CD4-positive, alpha-beta T cell treated with Interleukin-6 for 4 hours (primary cell): ENCODE measurements at places on chromosomes 5 and 9.
A peak's percentile ranks its signal among the peaks of the same experiment; 100 is the strongest.

- DNase-seq, result no peak
These were observed 33.0 kb downstream of the MAMDC2 start for GRCh38 chr9:70076678-70077077.

- no peak for DNase-seq
These were observed 19.2 kb downstream of the GSN start for GRCh38 chr9:121286973-121287741.

DNA sequence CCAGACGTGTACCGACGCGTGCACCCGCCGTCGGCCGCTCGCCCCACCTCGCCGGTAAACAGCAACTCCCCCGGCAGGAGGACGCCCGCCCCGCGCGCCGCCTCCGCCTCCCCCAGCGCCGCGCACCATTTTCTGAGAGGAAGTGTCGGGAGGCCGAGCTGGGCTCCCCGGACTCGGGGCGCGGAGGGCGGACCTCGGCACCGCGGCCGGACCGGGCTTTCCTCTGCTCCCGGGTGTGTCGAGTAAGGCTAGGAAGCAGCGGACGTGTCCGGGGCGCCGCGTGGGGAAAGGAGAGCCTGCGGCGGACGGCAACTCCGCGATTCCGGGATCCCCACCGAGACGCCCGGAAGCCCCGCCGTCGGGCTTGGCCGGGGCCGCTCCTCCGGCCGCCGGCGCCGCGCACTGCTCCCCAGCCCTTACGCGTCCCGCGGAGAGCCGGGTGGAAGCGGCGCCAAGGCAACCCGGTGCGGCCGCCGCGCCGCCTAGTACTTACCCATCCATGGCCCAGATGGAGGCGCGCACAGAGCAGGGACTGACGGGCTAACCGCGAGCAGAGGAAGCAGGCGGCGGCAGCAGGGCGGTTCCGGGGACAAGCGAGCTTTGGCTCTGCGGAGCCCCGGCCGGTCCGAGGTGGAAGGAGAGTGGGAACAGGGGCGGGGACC, at the start of gene PTBP3:
Gene PTBP3 (minus strand): TSS at position 643 of the 662 bp plus-strand sequence. CDS start 35,754 bp downstream, outside the sequence.
- DNase-seq, result peak; percentile 82

- no peak for DNase-seq
These were observed 19.7 kb downstream of the CYSTM1 start for GRCh38 chr5:140194662-140195061.

DNA sequence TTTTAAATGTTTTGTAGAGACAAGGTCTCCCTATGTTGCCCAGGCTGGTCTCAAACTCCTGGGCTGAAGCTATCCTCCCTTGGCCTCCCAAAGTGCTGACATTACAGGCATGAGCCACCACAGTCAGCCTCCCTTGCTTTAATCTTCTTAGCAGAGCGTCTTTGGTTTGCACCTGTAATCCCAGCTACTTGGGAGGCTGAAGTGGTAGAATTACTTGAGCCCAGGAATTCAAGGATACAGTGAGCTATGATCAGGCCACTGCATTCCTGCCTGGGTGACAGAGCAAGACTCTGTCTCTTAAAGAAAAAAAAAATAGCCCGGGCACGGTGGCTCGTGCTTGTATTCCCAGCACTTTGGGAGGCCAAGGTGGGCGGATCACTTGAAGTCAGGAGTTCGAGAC, 27.8 kb downstream of the UBE2D2 start:
- DNase-seq, result no peak

DNA sequence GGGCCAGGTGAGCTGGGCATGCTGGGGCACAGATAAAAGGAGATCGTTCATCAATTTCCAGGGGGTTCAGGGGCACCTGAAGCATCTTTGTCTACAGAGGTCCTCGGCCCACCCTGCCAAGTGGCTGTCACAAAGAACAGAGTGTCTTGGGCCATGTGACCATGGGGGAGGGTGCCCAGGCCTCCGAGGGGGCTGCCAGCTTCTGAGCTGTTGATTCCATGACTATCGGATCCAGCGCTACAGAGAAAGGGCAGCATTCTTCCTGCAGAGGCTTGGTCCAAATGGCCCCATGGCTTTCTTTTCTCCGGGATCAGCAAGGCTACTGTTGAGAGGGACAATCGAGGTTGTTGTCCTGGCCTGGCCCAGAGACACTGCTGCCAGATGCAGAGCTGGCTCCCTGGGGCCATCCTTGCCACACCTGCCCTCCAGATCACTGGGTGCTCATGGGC, 289.2 kb downstream of the ZSWIM6 start:
- no peak for DNase-seq

DNA sequence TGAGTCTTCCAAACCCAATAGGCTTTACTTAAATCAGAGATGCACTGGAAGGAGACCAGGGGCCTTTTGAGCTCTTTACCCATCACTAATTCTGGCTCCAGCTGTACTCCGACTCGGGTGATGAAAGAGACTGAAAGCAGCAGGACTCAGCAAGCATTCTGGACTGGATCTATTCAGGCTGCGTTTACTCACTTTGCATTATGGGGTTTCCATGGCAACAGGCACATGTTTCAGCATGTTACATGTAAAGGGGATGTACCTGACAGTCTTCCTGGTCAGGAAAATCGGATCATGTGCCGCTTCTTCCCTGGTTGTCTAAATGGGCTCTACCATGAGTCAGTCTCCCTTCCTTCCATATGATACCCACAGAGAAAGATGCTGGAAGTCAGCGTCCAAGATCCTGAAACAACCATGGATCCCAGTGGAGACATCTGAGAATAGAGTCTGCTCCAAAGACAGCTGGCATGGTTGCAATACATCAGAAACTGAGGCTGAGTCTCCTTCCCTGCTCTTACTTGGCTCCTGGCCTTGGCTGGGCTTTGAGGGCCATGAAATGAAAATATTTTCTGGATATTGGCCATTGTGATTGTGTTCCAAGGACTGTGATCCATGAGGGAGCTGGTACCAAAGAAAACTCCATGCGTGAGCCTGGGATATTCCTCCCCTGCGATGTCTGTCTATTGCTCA, 102.5 kb upstream of the TNC start:
- no peak for DNase-seq

GRCh38 chr9:133458643-133459312, 1.0 kb upstream of the CACFD1 start:
- DNase-seq, result no peak

DNA sequence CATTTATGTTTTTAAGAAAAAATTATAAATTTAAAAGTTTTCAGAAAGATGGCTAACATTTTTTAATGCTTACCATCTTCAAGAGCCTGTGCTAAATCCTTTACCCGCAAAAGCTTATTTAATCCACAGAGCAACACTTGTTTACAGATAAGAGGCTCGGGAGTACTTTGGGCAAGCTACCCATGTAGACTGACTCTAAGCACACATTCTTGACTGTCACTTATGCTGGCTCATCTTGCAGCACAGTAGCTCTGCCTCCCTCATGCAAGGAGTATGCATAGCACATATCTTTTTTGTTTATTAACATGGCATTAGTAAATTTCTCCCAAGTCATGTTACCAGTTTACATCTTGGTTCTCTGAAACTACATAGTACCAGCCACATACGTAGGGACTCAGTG, 14.7 kb downstream of the SH3RF2 start:
- DNase-seq, result no peak

DNA sequence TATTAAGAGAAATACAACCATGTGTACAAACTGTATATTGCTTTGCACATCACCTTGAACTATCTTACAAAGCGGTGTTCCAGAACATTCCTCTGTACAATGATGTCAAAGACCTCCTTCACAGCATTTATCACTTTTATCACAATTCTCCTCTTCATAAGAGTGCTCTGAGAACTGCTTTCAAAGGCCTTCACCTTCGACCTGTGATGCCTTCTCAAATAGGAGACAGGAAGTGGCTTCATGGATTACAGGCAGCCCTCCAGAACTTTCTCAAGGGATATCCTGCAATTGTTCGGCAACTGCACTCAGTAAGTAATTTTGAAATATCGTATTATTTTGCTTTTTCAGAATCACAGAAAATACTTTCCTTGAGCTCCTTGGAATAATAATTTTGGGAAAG, 68.0 kb upstream of the IL7R start:
- DNase-seq, result no peak

- no peak for DNase-seq
These were observed 21.6 kb downstream of the DMRT2 start for GRCh38 chr9:1071730-1072129.

- DNase-seq, result peak; percentile 7
These were observed 140.8 kb downstream of the TSSK1B start for GRCh38 chr5:113293975-113294310.
